ENCODE measurements at places on chromosomes 5 and 9.
A peak's percentile ranks its signal among the peaks of the same experiment; 100 is the strongest.

DNA sequence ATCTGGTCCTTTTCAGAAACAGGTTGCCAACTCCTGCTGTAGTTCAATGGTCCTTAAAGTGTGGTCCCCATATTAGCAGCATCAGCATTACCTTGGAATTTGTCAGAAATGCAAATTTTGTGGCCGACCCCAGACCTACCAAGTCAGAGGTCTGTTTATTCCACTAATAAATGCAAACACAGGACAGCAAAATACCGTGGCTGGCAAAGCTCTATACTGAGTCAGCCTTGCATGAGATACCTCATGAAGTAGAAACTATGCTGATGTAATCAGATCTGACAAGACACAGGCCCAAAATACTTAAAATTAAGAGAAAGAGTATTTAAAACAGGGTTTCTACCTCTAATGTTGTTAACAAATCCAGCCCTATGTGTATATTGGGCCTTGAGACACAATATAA is 3.0 kb downstream of the GOLM1 start:
- DNase-seq, result no peak

DNA sequence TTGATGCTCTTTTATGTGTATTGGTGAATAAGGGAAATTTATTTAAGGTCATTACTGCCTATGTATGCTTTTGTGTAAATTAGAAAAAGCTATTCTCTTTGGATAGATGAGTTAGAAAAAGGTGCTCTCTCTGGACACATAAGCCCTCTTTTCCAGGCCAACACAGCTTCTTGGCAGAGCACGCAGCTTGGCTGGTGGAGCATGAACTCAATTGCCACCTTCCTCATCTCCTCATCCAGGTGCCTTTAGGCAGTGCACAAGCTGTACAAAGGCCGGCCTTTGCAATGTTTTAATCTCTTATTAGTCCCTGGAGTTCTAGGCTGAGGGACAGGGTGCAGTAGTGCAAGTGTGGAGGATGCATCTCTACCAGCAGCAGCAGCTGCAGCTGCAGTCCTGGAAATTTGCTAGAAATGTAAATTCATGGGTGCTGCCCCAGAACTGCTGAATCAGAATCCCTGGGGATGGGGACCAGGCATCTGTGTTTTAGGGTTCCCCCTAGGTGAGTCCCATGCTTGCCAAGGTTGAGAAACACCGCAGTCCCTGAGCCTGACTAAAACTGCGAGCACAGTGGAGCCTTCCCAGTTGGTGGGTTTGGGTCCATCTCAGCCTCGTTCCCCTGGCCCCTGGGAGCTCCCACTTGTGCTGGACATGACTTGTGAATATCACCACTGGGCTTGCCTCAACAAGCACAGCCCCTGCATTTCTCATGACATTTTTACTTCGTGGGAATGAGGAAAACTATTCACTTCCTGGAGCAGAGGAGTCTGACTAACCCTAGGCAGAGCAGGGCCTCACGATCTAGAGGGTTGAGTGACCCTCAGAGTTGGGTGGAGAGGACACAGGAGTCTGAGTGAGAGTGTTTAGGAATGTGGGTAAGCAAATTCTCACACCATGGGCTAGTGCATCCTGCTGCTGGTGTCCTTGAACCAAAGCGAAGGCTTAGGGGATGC is 272.3 kb downstream of the ZSWIM6 start:
- no peak for DNase-seq

GRCh38 chr9:98570663-98571440 is 137.9 kb downstream of the GABBR2 start:
- DNase-seq, result no peak

- DNase-seq, result no peak
Measured at GRCh38 chr5:851076-851475, 290 bp upstream of the ZDHHC11 start.

GRCh38 chr5:57111993-57112392 is 61.9 kb upstream of the GPBP1 start:
- no peak for DNase-seq

- DNase-seq, result no peak
Measured at GRCh38 chr9:89811356-89811755, 206.5 kb downstream of the GADD45G start.

- no peak for DNase-seq
Measured at GRCh38 chr9:136832581-136832980, 9.7 kb upstream of the AJM1 start.

GRCh38 chr5:157088342-157088990 is 20.4 kb downstream of the HAVCR2 start:
- no peak for DNase-seq

DNA sequence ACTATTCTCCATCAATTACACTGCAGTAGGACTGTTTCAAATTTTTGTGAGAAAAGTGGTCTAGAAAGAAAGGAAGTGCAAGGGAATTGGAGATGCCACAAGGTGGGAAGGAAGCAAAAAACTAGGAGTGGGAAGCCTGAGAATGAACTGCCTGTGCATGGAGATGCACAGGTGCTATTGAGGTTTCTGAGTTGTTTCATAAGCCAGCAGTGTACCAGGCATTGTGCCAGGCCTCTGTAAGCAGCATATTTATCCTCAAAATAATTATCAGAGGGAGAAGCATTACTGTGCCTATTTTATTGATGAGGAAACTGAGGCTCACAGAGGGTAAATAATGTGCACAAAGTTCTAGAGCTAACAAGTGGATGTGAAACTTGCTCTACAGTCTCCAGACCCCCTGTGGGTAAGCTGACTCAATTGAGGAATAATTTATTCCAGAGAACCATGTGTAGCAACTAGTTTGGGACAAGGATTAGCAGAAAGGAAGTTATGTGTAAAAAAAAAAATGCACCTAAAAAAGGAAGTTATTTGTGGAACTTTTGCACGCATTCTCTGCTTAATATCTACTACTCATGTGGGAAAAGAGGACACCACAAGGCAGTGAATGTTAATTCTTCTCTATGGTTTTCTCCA is 96.7 kb downstream of the SNCAIP start:
- DNase-seq, result no peak

GRCh38 chr9:135732569-135733257 is 30.7 kb downstream of the KCNT1 start:
- DNase-seq, result no peak

DNA sequence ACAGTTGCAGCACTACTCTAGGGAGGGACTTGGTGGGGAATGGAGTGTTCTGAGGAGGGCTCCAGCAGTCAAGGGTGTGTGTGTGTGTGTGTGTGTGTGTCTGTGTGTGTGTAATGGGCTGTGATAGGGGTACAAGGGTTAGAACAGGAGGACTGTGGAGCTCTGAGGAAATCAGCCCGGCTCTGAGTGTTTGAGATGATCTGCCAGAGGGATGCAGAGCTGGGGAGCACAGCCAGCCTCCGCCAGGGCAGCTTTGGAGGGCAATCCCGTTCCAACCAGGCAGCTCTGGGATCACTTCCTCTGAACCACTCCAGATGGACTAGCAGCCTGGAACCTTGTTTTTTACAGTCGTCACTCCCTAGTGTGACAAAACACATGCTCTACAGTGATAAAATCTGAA is 3.0 kb upstream of the SLC6A7 start:
- no peak for DNase-seq

GRCh38 chr5:135615581-135616260 is 36.9 kb upstream of the CXCL14 start:
- DNase-seq, result no peak

DNA sequence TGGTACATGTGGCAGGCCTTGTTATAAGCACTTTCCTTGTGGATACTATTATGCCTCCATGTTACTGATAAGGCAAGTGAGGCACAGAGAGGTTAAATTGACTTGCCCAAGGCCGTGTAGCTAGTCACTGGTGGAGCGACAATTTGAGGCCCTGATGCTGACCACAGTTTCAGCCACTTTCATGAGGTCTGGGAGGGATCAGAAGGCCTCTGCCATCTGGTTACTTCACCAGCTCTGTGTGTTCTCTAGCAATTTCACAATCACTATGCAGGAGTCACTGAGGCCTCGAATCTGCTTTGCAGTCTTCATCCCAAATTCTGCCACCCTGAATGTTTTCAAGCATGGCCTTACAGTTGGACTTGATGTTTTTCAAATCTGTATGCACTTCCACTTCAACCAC is 9.1 kb downstream of the LRRC70 start:
- DNase-seq, result no peak

- peak; percentile 64 for DNase-seq
Measured at GRCh38 chr9:97990259-97990658, 7.1 kb downstream of the ANP32B start.

DNA sequence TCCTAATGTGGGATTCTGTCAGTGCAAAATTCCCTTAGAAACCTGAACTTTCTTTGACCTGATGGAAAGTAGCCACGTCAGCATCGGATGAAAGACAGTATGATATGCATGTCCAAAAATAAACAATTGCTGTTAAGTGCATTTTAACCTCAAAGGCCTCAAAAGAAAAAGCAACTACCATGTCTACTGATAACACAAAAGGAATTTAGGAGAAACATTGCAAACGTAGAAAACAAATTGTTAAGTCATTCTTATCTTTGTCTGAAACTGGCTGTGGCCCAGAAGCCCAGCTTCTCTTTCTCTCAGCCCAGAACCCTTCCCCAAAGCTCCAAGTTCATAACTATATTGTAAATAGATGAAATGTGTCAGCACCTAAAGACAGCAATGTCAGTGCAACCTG is 11.1 kb upstream of the LHFPL2 start:
- no peak for DNase-seq

- DNase-seq, result no peak
Measured at GRCh38 chr5:38008198-38008597, 168.4 kb upstream of the GDNF start.

DNA sequence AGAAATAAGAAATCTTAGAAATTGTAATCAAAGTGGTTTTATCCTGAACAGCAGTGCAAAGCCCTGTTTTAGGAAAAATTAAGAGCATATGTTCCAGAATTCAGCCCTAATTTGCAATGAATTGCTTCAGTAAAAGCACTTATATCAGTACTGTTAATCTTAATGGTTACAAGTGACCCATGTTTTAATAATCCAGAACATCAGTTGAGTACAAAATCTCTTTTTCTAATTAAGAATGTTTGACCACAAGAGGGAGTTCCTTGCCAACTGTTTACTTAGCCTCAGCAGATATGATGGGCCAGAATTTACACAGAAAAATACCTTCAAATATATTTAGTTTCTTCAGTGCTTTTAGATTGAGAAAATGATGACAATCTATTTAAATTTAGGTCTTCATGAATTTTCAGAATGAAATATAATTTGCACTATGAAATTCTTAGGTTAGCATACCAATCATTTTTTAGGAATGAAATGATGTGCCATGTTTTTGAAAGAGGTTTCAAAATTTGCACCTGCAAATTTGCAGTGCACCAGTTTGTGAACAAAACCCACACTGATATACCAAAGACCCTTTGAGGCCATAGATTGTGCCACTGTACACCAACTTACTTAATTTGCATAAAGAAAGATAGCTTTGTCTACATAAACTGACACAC is 926.3 kb upstream of the ARRDC3 start:
- no peak for DNase-seq

DNA sequence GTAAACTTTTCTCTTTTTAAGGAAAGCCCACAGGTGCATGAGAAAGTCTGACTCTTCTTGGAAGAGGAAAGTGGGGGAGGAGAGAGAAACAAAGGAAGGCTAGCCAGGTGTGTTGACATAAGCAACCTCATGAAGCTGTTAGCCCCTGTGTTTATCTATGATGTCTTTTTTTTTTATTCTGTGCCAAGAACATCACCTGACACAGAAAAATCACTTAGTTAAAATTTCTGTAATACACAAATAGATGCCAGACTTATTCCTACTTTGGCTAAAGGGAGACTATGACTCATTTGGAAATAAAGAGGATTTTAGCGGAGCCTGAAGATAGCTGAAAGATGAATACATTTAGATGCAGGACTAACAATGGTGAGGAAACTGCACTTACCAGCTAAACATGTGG is 58.3 kb downstream of the BAAT start:
- no peak for DNase-seq

DNA sequence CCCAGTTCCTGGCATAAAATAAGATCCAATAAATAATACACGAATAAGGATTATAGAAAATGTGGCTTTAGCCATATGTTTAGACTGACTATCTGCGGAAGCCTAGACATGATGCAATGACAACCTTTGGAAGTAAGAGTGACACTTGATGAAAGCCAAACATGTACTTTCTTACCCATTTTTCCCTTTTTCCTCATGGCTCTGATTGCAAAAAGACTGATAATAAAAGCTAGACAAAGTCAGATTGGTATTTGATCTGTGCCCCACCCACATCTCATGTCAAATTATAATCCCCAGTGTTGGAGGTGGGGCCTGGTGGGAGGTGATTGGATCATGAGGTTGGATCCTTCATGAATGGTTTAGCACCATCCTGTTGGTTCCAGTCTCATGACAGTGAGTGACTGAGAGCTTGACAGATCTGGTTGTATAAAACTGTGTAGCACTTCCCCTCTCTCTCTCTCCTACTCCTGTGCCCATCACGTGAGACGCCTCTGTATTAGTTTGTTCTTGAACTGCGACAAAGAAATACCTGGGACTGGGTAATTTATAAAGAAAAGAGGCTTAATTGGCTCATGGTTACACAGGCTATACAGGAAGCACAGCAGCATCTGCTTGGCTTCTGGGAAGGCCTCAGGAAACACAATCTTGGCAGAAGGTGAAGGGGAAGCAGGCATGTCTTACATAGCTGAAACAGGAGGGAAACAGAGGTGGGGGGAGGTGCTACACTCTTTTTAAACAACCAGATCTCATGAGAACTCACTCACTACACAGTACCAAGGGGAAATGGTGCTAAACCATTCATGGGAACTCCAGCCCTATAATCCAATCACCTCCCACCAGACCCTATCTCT is 243.4 kb upstream of the PIK3R1 start:
- no peak for DNase-seq

GRCh38 chr5:113084402-113085083 is 107.9 kb downstream of the DCP2 start:
- DNase-seq, result no peak

- DNase-seq, result no peak
Measured at GRCh38 chr5:109655841-109656240, 33.9 kb upstream of the MAN2A1 start.

DNA sequence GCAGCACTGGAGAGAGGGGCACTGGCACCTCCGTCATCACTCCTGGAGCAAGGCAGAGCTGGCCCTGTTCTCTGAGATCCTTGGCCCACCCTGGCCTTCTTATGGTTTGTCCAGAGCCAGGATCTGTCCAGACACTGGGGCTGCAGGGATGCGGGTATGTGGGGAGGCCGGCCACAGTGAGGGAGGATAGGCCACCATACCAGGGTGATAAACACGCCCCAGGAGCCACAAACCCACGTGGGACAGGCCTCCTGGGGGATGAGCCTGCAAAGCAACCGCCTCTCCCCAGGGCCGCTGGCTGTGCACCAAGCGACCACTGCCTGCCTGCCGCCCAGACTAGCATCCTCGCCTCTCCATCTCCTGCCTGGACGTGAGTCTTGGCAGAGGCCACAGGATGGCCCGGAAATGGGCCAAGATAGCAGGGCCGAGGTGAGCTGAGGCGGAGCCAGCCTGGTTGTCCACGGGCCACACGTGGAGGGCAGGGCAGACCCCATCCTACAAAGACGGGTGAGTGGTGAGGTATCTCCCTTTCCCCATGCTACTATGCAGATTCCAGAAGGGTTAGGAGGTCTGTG is 4.5 kb downstream of the OBP2A start:
- no peak for DNase-seq

- DNase-seq, result no peak
Measured at GRCh38 chr9:37927132-37927531, 23.2 kb upstream of the SLC25A51 start.

GRCh38 chr5:37717276-37717612 is 122.6 kb downstream of the GDNF start:
- no peak for DNase-seq

GRCh38 chr9:112011051-112011620 is 114.5 kb downstream of the UGCG start:
- DNase-seq, result no peak

GRCh38 chr9:2022560-2022959 is 7.4 kb downstream of the SMARCA2 start:
- no peak for DNase-seq

All from HS-27A (cell line).